Stimulated activated CD4-positive, alpha-beta T cell treated with anti-CD3 and anti-CD28 coated beads, Interleukin-1b, Interleukin-23, amount 100 ng/mL, for 48 hours (primary cell): ENCODE measurements at places on chromosomes 2 and 18.

GRCh38 chr2:195575879-195576401 lies 81.1 kb upstream of the SLC39A10 start:
- DNase-seq: no peak

- no peak for DNase-seq
These were observed 594 bp downstream of the RAD51AP2 start for GRCh38 chr2:17517481-17518211.

GRCh38 chr2:177638507-177638906 lies 245.9 kb downstream of the AGPS start:
- no peak for DNase-seq

GRCh38 chr2:9211496-9211895 lies 4.9 kb downstream of the ASAP2 start:
- no peak for DNase-seq

DNA sequence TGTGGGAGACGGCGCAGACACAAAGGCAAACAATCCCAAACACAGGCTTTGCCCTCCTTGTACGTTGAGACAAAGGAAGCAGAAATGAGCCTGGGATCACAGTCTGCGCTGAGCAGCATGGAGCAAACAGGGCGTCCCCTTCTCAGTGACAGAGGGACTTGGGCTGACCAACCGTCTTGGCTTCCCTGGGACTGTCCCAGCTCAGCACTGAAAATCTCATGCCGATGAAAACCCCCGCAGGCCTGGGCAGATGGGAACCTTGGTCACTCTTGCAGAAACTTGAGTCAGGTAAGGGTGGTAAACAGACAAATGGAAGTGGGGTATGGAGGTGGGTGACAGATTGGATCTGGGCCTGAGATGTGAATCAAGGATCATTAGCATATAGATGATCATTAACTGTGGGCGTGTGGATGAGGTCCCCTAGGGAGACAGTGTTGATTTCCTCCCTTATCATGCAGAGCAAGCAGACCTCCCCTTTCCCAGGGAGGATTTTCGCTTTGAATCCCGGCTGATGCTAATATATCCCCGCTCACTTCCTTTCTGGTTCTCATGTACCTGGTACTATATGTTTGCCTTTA lies 19.1 kb upstream of the SH3BP4 start:
- DNase-seq: no peak

DNA sequence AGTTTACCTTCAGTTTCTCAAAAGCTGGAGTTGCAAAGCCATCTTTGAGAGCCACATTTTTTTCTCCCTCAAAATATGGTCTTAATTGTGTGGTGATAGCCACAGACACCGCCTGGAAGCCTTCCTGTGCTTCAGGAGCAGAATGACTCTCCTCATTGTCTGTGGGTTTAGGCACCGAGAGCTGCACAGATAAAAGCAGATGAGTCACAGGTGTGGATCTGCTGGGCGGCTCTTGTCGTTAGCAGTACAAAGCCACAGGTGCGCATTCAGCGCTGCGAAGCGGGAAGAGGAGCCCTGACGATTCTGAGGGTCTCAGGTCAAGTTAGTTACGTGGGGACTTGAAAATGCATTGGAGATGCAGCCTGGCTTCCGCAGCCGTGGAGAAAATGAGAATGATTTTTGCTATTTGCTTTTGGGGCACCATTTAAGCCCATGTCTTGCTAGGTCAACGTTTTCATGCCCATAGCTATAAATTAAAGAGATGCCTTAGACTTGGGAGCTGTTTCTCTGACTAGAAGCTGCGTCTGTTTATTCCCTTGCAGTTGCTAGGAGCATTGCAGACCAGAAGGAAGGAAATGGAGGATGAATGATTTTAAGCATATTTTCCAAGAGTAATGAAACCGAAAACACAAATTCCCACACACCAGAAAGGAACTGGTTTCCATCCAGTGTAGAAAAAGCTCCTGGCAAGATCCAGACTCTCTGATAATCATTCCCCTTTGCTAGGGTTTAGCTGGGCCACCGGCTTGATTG lies 51.5 kb downstream of the KLHL29 start:
- peak; percentile 70 for DNase-seq

DNA sequence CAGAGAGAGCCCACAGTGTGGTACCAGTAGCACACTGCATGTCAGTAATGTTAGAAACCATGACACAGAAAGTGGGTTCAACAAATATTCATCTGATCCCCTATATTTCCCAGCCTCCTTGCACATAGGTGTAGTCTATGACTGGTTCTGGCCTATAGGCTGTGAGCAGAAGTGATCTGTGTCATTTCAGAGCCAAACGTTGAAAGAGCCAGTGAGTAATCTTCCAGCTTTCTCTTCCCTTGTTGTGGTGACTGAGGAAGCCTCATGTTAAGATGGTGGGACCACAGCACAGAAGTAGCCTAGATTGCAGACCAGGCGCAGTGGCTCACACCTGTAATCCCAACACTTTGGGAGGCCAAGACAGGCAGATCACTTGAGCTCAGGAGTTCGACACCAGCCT lies 4.1 kb downstream of the TMEM237 start:
- peak; percentile 15 for DNase-seq

DNA sequence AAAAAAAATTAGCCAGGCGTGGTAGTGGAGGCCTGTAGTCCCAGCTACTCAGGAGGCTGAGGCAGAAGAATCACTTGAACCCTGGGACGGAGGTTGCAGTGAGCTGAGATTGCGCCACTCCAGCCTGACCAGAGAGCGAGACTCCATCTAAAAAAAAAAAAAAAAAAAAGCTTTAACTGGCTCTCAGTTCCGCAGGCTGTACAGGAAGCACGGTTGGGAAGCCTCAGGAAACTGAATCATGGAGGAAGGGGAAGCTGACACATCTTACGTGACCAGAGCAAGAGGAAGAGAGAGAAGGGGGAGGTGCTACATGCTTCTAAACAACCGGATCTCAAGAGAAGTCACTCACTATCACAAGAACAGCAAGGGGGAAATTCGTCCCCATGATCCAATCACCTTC lies 505.6 kb upstream of the SLC8A1 start:
- no peak for DNase-seq

DNA sequence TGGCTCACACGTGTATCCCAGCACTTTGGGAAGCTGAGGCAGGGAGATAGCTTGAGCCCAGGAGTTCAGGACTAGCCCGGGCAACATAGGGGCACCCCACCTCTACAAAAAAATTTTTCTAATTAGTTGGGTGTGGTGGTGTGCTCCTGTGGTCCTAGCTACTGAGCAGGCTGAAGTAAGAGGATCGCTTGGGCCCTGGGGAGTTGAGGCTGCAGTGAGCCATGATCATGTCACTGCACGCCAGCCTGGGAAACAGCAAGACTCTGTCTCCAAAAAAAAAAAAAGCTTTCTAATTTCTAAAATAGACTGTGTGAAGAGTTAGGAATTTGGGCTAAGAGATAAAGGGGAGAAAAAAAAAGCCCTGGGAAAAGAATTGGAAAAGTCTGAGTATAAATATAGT lies 51.9 kb upstream of the NAB1 start:
- no peak for DNase-seq

GRCh38 chr2:61354543-61355197 lies 116.2 kb downstream of the USP34 start:
- DNase-seq: no peak

- DNase-seq: no peak
These were observed 368.6 kb upstream of the SPRED2 start for GRCh38 chr2:65800998-65801397.

DNA sequence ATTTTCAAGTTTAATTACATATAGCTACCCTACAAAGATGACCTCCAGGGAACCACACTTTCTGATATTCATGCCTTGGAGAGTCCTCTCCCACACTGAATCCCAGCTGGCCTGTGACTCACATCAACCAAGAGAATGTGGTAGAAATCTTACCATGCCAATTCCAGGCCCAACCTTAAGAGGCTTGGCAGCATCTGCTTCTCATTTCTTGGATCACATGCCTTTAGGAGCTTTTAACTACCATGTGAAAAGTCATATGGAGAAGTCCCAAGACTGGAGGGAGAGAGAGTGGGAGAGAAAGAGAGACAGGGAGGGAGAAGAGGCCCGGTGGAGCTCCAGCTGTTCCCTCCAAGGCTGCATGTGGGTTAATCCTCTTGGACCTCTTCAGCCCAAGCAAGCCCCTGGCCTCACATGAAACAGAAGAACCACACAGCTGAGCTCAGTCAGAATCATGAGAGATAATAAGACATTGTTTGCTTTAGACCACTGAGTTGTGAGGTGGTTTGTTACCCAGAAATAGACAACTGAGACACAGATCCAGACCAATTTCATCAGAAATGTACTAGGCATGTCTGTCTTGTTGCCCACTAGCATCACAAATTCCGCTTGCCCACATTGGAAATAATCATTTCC lies 190.7 kb downstream of the MTCL1 start:
- no peak for DNase-seq

- DNase-seq: no peak
These were observed 303.4 kb upstream of the NCKAP5 start for GRCh38 chr2:133871545-133872209.

- no peak for DNase-seq
These were observed 320.8 kb upstream of the MEIS1 start for GRCh38 chr2:66113988-66114625.

DNA sequence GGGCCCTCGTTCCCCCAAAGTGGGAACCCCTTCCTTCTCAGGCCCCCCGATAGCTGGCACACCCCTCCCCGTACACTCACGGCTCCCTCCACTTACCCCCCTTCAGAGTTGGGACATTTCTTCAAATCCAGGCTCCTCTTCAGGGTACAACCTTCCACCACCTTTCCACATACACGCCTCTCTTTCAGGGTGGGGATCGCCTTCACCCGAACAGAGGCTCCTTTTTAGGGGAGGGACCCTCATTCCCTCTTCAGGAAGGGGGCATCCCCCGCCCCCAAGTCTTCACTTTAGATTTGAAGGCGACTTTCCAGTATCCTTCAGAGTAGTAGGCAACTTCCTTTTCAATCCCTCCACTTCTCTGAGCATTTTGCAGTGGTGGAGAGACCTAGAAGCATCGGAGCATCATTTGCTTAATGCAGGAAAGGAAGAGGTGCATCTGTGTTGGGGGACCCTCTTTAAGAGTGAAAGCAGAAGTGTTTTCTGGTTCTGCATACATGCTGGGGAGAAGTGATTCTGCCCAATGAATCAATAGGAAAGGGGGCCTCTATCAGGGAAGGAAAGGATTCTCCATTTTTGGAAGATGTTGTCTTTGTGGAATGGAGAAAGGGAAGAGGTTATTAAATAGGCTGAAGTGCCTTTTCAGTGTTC lies 845 bp downstream of the EML4 start:
- no peak for DNase-seq

DNA sequence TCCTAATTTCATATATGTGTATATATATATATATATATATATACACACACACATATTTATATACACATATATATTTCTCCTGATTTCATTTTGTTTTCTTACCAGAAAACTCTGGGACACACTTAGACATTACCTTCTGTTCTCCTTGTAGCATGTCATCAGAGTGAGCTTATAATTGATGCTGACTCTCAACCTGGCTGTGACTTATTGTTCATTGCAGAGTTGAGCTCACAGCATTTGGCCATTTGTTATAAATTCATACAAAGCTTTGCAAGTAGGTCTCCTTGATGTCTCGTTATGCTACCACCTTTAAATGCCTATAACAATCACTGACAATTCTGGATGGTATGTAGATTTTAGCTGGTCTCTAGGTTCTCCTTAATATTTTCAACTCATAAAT lies 314.8 kb downstream of the LRRTM4 start:
- DNase-seq: no peak

GRCh38 chr2:56465491-56465890 lies 281.7 kb downstream of the CCDC85A start:
- no peak for DNase-seq

DNA sequence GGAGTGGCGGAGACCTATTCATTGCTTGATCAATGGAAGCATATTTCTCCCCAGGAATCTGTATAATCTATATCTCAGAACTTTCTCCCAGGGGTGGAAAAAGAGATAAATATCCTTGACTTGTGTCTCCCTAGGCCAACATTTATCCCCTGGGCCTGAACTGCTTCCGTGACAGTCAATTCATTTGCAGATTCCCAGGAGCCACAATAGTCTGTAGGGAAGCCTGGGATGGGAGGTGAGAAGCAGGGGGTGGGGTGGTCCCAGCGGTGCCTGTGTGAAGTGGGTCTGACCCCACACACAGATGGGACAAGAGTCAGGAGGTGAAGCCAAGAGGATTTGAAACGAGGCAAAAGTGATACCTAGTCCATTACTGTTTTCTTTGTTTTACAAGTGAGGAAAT lies 166.8 kb downstream of the DPP10 start:
- DNase-seq: no peak

DNA sequence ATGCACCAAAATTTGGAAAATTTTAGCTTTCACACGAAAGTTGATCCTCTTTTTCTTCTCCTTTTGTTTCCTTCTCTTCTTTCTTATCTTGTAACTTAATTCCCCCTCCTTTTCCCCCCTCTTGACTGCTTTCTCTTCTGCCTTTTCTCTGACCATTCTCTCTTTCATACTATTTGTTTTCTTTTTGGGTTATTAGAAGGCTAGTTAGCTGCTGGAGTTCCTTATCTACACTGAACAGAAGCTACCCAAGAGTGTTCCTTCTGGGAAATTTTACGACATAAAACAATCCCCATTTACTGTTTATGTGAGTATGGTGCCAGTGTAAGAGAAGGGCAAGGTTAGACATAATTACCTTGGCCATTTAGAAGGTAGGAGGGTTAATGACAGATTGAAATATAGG lies 218.4 kb upstream of the DTNA start:
- DNase-seq: no peak

DNA sequence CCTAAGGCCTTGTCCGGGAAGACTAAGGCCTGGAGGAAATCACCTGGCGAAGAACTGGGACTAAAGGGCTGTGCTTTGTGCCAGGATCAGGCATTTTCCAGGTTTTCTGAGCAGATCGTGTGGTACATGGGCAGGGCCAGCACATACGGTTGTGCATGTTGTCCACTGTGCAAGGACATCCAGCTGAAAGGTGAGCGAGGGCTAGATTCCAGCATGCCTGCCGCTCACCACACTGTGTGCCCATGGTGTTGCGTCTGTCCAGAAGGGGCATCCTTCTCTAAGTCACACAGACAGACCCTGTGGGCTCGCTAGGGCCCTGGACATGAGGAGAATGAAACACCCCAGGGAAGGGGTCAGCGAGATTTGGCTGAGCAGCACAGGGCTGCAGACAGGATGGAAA lies 80.3 kb upstream of the TAF1B start:
- DNase-seq: no peak

DNA sequence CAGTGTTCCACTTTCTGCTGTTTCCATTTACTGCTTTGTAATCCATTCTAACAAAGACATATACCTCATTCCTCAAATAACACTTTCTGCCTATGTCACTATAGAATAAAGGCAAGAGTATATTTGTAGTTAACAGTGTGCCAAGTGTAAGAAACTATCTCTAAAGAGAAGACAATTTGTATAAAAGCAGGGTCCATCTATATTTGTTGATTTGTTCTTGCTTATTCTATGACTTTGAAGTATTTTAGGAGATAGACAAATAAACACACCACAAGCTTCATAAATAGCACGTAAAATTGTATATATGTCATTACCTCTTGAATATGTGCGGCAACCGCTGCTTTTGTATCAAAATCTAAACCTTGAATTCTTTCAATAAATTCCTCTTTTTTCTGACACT lies 56.0 kb downstream of the CCDC88A start:
- DNase-seq: no peak

DNA sequence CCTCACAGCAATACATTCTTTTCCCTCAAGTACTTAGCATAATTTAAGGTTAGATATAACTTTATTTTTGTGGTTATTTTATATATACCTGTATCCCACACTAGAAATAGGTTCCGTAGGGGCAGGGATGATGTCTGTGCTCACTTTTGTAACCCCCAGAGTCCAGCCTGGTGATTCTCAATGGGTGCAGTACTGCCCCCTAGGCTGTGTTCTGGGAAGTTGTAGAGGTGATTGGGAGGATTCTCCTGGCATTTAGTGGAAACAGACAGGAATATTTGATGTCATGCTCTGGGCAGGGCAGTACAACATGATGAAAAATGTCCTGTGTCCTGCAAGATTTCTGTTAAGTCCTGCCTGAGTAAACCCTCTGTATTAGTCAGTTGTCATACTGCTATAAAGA lies 333.3 kb downstream of the PLCL1 start:
- no peak for DNase-seq
